ENCODE measurements at places on chromosomes 1 and 21.

- no peak for DNase-seq
These were observed 9.9 kb downstream of the IFNLR1 start for GRCh38 chr1:24177161-24177560.

- DNase-seq, result peak; percentile 99
These were observed at the start of gene UBE4B for GRCh38 chr1:10032590-10033358. Gene UBE4B, plus strand, starts transcription at chr1:10032958. Its CDS starts 713 bp downstream, at chr1:10033671.

DNA sequence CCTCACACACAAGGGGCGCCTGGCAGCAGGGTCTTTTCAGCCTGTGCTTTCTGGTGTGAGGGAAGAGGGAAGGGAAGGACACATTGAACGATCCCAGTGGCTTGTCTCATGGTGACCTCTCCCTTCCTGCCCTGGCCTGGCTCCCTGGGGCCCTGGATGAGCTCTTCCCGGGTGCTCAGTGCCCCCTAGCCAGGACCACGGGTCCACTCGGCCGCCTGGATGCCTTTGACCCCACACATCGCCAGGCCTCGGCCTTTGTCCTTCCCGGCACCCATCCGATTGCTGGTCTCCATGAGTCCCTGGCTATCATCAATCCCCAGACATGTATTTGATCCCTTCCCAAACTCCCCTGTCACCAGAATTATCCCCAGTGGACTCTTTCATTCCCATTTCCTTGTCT, 6.0 kb upstream of the TFF3 start:
- no peak for DNase-seq

GRCh38 chr1:32782086-32782485, 35.1 kb downstream of the YARS1 start:
- no peak for DNase-seq

DNA sequence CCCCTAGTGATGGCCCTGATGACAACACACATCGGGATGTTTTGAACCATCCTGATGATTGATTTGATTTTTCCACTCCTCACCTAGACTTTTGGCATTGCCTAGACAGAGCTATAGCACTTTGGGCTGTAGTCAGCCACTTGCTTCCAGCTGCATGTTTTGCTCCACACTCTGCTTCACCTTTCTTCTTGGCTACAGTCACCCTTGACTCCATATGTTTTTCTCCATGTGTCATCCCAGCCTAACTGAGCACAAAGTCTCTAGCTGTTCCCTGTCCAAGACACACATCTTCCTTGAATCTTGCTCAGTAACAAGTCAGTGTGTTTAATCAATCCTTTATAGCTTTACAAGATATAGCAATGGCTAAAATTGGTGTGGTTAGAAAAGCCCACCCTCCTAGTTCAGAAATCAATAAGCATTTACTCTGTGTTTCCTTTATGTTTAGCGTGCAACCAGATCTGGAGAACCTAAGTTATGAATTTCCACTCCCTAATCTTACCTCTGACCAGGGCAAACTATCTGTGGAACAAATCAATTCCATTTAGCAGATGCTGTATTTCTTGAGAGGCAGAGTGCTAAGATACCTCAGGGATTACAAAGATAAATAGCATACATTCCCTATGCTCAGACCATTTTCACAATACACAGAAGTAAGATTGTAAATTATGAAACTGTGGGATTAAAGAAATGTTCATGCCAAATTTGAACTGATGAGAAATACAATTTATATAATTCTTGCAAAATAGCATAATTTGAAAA, 98.4 kb upstream of the LYPLAL1 start:
- DNase-seq, result no peak

DNA sequence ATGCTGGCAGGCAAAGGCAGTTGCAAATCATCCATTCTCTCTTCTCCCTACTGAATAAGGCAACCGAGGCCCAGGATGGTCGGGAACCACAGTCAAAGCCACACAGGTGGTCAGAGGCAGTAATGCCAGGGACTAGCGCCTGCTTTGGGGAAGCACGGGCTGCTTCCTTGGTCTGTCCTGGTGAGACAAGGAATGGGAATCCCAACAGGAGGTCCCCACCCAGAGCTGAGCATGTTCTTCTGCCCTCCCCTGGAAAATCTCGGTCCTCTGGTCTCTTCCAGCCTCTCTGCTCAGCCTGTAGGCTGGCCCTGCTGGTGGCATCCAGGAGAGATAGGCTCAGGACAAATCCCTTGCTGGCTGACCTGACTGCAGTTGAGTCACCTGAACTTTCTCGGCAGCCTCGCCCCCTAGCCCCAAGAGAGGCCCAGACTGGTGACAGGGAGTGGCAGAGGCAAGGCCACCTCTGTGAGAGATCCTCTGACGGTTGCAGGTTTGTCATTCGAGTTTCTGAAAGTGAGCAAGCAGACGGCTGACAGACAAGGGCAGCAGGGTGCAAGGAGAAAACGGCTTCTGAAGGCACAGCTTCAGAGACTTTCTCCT, 5.8 kb downstream of the OLIG1 start:
- DNase-seq, result no peak
